ENCODE measurements at places on chromosomes 11 and 22.

DNA sequence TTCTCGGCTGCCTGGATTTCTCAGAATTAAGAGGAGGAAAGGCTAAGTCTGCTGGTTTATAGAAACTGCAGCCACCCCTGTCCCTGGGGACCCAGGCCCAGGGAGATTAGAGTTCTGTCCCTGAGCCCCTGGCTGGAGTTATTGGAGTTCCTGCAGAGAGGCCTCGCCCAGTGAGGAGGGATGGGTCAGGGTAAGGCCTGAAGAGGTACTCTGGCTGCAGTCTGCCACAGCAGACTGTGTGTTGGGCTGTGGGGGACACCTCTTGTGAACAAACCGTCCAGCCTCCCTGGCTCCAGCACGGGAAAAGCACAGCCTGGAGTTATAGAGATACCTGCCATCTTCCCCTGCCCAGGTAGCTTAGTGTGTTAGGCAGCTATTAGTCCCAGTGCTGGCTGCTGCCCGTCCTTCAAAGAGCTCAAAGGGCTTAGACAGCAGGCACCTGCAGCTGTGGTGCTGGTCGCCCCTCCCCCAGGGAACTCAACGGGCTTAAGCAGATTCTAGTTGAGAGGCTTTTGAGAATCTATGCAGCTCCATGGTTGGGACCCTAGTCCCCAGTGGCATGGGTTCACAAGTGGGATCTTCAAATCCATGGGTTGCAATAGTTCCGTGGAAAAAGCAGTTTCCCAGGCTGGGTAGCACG is 36.6 kb upstream of the MUC15 start:
- DNase-seq = no peak

DNA sequence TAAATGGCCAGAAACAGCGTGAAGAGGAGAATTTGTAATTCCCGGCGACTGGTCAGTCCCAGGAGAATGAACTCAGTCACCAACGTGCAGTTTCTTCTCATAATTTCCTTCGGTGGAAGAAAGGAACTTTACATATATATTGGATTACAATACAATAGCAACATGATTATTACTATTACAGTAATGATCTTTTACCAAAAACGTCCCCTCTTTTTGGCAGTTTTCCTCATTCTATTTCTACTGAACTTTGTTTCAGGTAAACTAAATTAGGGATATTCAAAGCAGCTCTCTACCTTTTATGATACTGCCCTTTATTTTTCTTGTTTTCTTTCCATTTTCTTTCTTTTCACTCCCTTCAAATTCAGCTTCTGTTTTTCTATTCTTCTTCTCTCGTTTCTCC is at the start of gene OR5M8:
TSS of gene OR5M8 (minus strand) at position 101 of the 400 bp plus-strand sequence. CDS start at position 101, 0 bp downstream.
- no peak for DNase-seq

GRCh38 chr22:31137721-31138120 is 2.6 kb downstream of the PLA2G3 start:
- DNase-seq = no peak

- DNase-seq = no peak
These were observed 74.2 kb downstream of the MYO7A start for GRCh38 chr11:77201991-77202841.

- DNase-seq = no peak
These were observed 8.8 kb upstream of the PDE3B start for GRCh38 chr11:14634813-14635212.

GRCh38 chr11:120605469-120605868 is 93.9 kb downstream of the GRIK4 start:
- DNase-seq = no peak

All from activated CD4-positive, alpha-beta T cell treated with anti-CD3 and anti-CD28 coated beads, Interleukin-10, Interleukin-2, amounts not matched to agents 100 ng/mL and 50 ng/mL, durations not matched to agents 16 hours and 8 hours (primary cell).